ENCODE measurements at places on chromosomes 12 and 14.

DNA sequence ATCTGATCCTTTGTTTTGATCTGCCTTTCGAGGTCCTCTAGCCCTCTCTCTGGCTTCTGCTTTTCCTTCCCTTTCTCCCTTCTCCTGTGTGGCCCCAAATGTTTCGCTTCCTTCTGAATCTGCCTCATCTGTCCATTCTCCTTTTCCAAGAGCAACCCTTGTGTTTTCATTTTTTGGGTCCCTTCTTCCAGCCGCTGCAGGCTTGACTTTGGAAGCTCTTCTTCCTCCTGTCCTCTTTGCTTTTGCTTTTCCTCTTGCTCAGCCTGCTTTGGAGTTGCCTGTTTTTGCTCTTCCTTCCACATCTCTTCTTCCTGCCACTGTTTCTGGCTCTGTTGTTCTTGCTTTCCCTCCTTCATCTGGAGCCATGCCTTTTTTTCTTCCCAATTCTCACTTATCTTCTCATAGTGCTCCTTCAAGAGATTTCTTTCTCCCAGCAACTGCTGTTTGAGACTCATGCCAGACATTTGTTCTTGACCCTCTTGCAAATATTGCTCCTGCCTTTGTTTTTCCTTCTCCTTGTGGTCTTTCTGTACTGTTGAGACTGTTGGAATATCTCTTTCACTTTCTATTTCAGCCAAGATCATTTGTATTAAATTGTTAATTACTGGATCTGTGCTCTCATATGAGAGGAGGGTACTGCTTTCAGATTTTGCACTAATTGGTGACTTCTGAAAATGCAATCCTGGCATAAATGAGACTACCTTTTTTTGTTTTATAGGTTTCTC is 42.4 kb downstream of the FAM186A start:
- no peak for DNase-seq

DNA sequence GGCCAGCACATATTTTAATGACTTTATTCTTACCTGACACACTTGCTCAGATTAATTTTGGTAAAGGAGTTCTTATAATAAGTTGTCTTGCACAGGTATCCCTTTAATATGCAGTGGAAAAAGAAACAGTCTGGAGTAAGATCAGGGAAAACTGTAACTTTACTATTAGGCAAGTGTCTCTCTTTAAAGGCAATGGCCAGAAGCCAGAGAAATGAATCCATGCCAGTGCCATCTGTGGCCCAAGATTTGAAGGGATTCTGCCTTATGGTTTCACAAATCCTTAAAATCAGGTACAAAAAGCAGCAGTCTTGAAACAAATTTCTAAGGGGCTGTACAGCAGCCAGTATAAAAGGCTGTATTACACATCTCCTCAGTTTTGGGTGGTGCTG is 22.4 kb downstream of the NFYB start:
- no peak for DNase-seq

- no peak for DNase-seq
Measured at GRCh38 chr12:157644-158043, 56.3 kb downstream of the SLC6A12 start.

DNA sequence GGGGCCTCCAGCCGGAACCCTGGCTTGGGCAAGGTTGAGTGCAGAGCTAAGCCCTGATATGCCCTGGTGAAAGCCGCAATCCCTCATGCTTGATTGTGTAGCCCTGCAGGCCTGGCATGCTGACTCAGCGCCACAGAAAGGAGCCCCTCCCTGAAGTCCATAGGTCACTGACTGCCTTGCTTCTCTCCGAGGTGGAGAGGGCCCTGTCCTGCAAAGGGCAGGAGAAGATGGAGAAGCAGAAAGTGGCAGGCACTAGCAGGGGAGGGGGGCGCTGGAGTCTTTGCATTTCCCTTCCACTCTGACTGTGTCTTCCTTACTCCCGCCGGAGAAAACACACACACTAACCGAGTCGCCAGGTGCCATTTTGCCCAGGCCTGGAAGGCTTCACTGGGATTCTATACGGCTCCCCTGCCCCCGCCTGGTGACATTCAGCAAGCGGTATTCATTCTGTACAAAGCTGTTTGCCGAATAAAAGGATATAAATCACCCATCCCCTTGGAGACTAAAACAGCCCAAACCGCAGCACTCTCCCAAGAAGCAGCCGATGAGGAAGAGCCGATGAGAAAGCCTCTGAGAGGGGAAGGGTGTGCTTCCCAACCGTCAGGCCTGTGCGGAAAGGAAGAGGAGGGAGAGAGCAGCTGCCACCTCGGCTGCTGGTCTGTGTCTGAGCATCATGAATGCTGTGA is 69.8 kb downstream of the SLC6A12 start:
- no peak for DNase-seq

GRCh38 chr12:31687101-31687527 is 27.6 kb downstream of the ETFBKMT start:
- DNase-seq, result no peak

- DNase-seq, result no peak
Measured at GRCh38 chr12:118880720-118881493, 100.4 kb upstream of the SRRM4 start.

GRCh38 chr12:37720846-37721245 is 595.7 kb upstream of the ALG10B start:
- DNase-seq, result no peak

DNA sequence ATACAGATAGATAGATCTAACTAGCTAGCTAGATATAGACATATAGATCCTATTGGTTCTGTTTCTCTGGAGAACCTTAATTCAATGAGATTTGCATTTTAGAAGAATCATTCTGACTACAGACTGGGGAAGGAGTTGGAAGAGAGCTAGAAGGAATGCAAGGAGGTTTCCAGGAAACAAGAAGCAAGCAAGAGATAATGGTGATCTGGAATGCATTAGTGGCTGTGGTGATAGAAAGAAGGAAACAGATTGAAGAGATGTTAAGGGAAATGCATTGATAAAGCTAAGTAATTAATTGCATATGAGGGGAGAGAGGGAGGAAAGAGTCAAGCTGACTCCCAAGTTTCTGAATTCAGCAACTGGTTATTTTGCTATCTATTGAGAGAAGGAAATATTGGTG is 42.7 kb downstream of the DBX2 start:
- DNase-seq, result no peak

- no peak for DNase-seq
Measured at GRCh38 chr12:126949558-126949957, 1317.4 kb upstream of the TMEM132C start.

GRCh38 chr12:6606331-6607131 is 648 bp downstream of the CHD4 start:
- no peak for DNase-seq

DNA sequence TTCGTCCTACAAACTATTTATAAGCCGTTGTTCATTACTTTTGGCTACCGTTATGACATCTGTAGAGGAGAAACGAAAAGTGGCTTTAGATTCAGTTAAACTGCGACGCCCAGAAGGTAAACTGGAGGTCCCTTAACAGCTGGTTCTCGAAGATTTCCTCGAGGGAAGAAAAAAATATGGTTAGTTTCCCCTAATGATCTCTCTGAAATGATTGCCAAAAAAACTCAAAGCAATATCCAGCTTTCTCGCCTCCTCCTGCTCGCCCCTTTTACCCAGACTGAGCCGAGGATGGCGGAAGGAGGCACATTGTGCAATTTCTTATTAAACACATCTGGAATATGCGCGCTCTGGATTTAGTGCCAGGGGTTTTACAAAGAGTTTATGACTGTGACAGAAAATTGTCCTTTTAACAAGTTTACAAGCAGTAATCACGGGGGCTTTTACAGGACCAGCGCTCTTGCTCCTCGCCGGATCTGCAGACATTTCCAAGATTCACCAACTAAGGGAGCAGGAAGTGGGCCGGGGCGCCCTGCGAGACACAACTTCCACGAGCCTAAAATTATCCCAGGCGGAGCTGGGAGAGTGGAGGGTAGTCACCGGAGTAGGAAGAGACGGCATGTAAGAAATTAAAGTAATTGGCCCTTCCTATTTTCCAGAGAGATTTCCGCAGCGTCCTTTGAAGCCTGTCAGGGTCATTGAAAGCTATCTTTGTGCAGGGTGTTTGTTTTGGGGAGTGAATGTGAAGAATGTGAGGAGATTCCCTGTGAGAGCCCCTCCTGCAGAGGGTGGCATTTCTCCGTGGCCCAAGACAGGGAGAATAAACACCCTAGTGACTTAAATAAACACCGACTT is 5.6 kb downstream of the SIX1 start:
- DNase-seq, result no peak

DNA sequence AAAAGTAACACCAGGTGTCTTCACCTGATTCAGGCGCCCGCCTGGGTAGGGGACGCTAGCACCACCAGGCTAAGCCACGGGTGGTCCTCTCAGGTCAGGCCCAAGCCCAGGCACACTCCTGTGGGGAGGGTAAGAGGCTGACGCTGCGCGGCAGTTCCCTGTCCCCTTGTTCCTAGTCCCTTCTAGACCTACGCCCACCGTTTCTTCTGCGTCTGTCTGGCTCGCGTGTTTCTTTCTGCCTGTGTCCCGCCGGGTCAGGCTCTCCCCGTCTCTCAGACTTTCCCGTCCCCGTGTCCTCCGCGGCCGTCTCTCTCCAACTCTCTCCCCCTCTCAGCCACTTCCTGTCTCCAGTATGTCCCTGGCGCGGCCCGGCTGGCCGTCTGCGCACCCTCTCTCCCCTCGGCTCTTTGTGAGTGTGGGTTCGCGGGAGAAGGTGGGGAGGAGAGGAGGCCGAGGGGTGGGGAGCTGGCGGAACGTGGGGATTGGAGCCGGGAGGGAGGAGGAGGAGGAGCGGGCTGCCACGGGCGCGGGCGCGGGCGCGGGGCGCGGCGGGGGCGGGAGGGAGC is 3.1 kb upstream of the TNS2 start:
- DNase-seq, result no peak

DNA sequence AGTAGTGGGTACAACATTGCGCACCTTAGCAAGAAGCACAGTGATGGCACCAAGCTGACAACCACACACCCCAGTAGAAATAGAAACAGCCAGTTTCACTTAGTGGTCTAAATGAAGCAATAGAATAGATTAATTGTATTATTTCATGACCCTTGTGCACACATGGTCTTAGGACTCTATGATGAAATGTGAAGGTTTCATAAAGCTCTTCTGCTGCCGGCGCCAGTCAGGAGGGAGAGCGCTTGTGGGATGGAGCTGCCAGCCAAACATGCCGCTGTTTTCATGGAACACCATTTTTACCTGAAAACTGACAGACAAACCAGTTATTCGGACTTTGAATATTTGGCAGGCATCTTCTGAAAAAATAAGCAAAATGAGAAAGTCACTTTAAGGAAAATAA is 100.0 kb downstream of the PPP2R5C start:
- DNase-seq, result no peak

- no peak for DNase-seq
Measured at GRCh38 chr14:101705733-101706508, 55.6 kb upstream of the PPP2R5C start.

- no peak for DNase-seq
Measured at GRCh38 chr12:118851891-118852290, 129.4 kb upstream of the SRRM4 start.

DNA sequence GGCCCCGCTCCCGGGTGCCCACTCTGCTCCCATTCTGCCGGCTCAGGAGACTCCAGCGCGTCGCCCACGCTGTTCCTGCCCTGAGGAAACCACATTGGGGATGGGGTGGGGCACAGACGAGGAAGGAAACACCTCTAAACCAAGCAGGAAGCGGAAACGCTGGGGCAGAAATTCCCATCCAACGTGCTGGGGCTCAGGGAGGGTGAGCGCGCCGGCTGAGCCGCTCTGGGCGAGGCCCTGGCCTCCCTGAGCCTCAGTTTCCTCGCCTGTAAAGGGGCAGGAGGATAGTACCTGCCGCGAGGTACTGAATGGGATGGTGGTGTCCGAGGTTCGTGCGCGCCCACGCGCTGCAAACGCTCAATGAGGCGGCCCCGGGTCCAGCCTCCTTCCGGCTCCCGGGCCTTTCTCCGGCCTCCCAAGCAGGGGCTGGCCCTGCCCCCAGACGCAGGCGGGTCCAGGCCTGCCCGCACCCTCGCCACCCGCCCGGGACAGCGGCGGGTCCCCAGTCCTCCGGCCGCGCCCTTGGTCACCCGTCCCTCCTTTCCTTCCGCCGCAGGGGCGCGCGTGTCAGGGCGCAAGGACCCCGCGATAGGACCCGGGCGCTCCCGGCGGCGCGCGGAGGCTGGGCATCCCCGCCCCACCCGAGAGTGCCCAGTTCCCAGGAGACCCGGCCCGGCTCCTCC is 673 bp downstream of the BEGAIN start:
- DNase-seq, result no peak

DNA sequence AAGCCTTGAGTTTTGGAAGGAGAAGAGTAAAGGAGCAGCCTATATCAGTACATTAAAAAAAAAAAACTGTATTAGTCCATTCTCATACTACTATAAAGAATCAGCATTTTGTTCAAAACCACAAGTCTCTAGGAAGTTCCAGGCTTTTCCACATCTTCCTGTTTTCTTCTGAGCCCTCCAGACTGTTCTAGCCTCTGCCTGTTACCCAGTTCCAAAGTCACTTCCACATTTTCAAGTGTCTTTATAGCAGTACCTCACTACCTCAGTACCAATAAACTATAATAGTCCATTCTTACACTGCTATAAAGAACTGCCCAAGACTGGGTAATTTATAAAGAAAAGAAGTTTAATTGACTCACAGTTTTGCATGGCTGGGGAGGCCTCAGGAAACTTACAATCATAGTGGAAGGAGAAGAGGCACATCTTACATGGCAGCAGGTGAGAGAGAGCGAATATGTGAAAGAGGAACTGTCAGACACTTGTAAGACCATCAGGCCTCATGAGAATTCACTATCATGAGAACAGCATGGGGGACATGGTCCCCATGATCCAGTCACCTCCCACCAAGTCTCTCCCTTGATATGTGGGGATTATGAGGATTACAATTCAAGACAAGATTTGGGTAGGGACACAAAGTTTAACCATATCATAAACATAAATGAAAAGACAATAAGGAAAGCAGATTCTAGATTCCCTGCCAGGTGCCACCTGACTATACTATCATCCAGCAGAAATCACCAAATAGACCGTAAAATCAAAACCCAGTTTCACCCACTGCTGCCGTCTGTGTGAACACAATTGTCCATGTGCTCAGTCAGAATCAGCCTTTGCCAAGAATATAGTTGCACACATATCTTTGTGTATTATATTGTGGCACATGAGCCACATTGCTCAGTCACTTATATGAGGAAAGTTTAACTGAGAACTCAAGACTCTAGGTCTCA is 27.8 kb downstream of the TOGARAM1 start:
- DNase-seq, result no peak

DNA sequence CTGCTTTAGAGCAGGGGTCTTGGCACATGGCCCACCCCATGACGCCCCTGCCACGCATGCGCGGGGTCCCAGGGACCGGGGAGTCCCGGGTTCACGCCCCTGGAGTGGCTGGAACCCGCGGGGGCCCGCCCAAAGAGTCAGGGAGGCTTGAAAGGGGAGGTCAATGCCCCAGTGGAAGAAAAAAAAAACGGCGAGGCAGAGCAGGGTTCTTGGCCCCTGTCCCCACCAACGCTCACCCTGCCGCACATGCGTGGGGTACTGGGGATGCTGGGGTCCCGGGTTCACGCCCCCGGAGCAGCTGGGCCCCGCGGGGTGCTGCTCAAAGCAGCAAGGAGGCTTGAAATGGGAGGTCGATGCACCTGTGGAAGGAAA is 319.1 kb downstream of the ALG10 start:
- no peak for DNase-seq

Data from GOT3 (cell line).